ENCODE measurements at places on chromosomes 1 and 21. TPM values are rescaled to one million over a fixed set of nuclear protein-coding genes. Genes with fewer than 3 reads are reported as not detected.

Gene AMY1B
- total RNA-seq = not detected

Gene PLA2G2F
- 0.35 TPM for total RNA-seq

Gene SLC16A4
- 13.7 TPM for total RNA-seq

Gene IL10
- not detected for total RNA-seq

Gene LYST
- 28.7 TPM for total RNA-seq

Gene MLLT11
- total RNA-seq = 0.27 TPM

Gene UBASH3A
- total RNA-seq = 3.9 TPM

Gene SEC16B
- total RNA-seq = 20.6 TPM

Gene L1TD1
- not detected for total RNA-seq

Gene FAM167B
- 4.1 TPM for total RNA-seq

Gene CRABP2
- 3.6 TPM for total RNA-seq

Gene LCE3E
- not detected for total RNA-seq

Gene UCK2
- 36.3 TPM for total RNA-seq

Gene CFAP107
- not detected for total RNA-seq

Gene MYBPH
- total RNA-seq = not detected

Gene GJC2
- total RNA-seq = 0.88 TPM

Gene ACTL8
- not detected for total RNA-seq

Gene AGT
- total RNA-seq = 1.7 TPM

Gene CR2
- total RNA-seq = 0.76 TPM

Gene KRTAP21-2
- not detected for total RNA-seq

Gene ZBTB37
- 6.3 TPM for total RNA-seq

Gene DAB1
- 62.7 TPM for total RNA-seq

Gene SETDB1
- 106 TPM for total RNA-seq

Gene PDE9A
- 478 TPM for total RNA-seq

Gene RIPK4
- total RNA-seq = 30.3 TPM

Gene RGS13
- total RNA-seq = 11.9 TPM

Gene HORMAD1
- 1.6 TPM for total RNA-seq

Gene NPPA
- total RNA-seq = not detected

Gene S100PBP
- 178 TPM for total RNA-seq

Gene SLC9C2
- total RNA-seq = not detected

Gene AK4
- 5.4 TPM for total RNA-seq

Gene DNALI1
- total RNA-seq = 7.9 TPM

Gene MUL1
- 5.8 TPM for total RNA-seq

Gene CCDC190
- not detected for total RNA-seq

Gene PBX1
- total RNA-seq = 42.6 TPM

Gene OR2T2
- not detected for total RNA-seq

Gene ZYG11B
- 36.3 TPM for total RNA-seq

Gene LGR6
- 3.3 TPM for total RNA-seq

Gene CCDC27
- not detected for total RNA-seq

Gene TENT5C
- total RNA-seq = 20.6 TPM

Gene SEMA4A
- 1.8 TPM for total RNA-seq

Gene PINK1
- 85.0 TPM for total RNA-seq

Gene MATN1
- not detected for total RNA-seq
